COLO829 (cell line): ENCODE measurements at places on chromosomes 3 and 15.

DNA sequence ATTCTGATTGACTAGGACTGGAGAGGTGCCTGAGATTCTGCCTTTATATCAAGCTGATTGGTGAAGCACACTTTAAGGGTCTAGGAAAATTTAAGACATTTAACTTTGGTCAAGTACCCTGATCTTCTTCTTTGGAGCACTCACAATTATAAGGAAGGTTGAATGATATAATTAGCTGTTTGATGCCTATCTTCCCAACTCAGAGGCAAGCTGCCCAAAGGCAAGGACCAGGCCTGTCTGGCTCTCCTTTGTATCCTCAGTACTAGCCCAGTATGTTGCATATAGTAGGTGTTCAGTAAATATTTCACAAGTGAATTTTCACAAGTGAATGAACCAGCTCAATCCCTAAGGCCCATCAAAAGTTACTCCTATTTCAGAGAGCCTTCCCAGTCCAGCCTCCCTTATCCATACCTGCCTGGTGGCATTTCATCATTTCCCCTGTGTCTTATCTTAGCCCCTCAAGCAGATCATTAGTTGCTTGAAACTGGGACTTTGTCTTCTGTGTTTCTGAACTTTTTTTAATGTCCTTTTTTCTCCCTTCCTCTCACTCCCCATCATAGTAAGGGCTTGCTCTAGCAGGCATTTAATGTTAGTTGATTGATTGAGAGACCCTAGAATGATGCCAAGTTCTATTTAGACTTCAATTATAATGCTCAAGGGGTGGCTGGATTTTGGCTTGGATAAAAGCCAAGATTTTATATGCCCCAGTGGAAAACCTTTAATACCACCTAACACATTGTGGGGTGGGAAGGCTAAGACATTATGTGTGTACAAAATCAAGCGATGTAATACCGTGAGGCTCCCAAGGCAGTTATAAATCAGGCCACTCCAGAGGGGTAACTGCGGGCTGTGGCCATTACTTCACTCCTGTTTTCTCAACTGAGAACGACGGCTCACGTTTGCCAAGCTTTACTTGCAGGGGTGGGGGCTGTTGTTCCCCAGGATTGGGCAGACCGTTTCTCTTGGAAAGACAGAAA, 43.2 kb upstream of the BOC start:
- no peak for DNase-seq

DNA sequence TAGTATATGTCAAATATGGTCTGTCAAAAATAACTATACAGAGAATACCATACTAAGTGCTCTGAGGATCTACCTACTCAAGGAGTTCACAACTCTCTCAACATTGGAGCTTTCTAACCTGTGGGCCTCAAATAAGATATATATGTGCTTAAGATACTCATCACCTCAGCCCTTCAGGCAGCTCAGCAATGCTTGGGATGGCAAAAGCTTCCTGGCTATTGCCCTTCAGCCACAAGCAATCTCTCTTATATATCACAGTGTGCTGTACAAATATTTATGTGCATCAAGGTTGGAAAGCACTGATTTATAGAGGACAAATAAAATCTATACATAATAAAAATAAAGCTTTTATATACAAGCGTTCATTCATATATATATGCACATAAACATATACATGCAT, 40.3 kb downstream of the ICE2 start:
- DNase-seq = no peak

- DNase-seq = no peak
Observed at GRCh38 chr3:131847966-131848510, 186.8 kb downstream of the CPNE4 start.

- DNase-seq = no peak
Observed at GRCh38 chr3:127183931-127184869, 8.7 kb upstream of the PRR23E start.

GRCh38 chr3:62210011-62210410, 163.3 kb downstream of the FEZF2 start:
- no peak for DNase-seq

DNA sequence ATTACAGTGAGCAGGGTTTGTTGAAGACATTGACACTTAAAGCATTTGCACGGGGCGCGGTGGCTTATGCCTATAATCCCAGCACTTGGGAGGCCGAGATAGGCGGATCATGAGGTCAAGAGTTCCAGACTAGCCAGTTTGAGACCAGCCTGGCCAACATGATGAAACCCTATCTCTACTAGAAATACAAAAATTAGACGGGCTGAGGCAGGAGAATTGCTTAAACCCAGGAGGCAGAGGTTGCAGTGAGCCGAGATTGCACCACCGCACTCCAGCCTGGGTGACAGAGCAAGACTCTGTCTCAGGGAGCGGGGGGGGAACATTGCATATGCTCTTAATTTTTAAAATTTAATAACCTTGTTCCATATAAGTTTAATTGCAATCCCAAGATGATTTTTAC, 11.9 kb downstream of the STT3B start:
- no peak for DNase-seq

GRCh38 chr3:100384733-100385525, 16.0 kb downstream of the TOMM70 start:
- no peak for DNase-seq

DNA sequence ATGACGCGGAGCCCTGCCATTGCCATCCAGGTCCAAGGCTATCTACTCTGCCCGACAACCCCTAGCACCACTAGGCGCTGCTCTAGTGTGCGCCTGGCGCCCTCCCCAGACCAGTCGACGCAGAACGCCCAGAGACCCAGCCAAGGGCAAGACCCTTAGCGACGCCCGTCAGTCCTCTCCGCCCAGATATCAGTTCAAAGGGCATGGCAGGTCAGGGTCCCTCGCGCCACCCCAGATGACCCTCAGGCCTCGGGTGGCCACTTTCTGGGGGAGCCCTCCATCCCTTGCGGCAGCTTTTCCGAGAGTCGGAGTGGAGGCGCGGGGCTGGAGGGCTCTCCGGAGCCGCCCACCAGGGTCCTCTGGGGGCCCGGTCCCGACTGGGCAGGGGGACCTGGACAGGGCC, 371 bp upstream of the CLSTN2 start:
- no peak for DNase-seq
